ENCODE measurements at places on chromosomes 7 and 10.

DNA sequence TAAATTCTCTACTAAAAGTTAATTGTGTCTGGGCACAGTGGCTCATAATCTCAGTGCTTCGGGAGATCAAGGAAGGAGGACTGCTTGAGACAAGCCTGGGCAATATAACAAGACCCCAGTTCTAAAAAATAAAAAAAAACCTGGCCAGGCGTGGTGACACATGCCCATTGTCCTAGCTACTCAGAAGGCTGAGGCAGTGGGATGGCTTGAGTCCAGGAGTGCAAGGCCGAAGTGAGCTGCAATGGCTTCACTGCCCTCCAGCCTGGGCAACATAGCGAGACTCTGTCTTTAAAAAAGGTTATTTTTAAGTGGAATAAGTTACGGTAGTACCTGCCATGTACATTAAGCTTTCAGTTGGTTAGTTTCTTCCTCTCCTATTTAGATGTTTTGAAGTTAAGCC is 28.9 kb downstream of the CDK14 start:
- DNase-seq = peak; percentile 31

DNA sequence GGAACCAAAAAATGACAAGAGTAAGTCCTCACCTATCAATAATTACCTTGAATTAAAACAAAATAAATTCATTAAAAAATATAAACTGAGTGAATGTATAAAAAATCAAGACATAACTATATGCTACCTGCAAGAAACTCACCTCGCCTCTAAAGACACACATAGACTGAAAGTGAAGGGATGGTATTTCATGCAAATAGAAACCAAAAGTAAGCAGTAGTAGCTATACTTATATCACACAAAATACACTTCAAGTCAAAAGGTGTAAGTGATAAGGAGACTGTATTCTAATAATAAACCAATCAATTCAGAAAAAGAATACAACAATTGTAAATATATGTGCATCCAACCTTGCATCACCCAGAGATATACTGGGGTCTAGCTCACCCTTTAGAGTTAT is 332.6 kb downstream of the SH2D4B start:
- DNase-seq = no peak

DNA sequence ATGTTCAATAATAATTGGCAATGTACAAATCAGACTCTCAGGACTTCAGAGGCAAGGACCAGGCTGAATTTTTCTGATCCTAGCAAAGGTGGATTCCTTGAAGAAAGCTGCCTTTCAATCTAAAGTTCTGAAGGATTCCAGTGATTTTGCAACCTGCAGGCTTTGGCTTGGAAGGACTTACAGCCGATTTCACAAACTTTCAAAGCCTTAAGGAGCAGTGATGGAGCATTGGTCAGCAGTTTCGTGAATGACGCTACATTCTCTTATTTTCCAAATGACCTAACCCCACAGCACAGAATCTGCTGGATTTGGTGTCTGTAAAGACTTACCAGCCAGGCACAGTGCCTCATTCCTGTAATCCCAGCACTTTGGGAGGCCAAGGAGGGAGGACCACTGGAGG is 167.5 kb downstream of the ARHGAP12 start:
- DNase-seq = no peak

- DNase-seq = peak; percentile 85
These were observed 70.6 kb upstream of the PIK3CG start for GRCh38 chr7:106794276-106795083.

DNA sequence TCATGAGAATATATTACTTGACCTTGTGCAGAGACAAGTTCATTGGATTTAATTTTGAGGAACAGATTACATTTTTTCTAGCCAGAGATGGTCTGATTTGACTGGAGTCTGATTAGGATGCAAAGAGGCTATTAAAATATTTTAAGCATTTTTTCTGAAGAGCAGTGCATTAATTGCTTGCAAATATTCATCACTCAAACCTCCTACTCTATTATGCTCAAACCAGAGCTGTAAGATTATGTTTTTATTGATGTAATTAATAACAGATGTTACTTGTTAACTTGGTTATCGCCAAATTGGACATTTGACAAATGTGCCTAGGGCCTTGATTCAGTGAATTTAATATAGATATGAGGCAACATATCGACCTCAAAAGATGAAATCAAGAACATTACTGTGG is 160.9 kb upstream of the SLC13A1 start:
- DNase-seq = peak; percentile 18

GRCh38 chr7:47938574-47939165 is 9.6 kb downstream of the PKD1L1 start:
- no peak for DNase-seq

GRCh38 chr10:25689346-25690100 is 244.5 kb upstream of the MYO3A start:
- DNase-seq = peak; percentile 87

DNA sequence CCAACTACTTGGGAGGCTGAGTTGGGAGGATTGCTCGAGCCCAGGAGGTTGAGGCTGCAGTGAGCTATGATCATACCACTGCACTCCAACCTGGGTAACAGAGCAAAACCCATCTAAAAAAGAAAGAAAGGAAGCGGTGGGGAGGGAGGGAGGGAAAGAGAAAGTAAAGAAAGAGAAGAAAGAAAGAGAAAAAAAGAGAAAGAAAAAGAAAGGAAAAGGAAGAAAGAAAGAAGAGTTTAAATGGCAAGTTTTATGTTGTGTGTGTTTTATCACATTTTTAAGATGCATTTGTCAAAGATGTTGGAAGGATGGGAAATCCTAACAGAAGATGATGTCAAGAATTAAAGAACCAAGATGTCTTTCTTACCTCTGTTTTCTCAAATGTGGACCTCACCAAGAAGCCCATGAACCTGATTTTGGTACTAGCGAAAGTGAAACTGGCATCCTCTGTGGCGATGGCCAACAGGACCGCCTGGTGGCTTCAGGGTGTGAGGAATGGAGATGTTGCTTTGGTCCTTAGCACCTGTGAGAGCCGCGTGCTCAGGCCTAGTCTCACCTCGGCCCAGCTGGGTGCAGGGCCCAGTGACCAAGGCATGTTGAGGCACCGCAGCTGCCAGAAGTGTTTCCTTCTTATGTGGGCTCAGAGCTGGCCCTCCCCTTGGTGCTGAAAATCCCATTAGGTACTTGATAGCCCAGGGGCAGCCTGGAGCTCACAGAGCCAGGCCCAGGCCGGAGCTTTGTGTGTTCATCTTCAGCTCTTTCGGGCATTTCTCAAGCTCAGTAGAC is 9.8 kb downstream of the UCMA start:
- no peak for DNase-seq

- no peak for DNase-seq
These were observed 944.7 kb downstream of the SORCS3 start for GRCh38 chr10:105585753-105586152.

DNA sequence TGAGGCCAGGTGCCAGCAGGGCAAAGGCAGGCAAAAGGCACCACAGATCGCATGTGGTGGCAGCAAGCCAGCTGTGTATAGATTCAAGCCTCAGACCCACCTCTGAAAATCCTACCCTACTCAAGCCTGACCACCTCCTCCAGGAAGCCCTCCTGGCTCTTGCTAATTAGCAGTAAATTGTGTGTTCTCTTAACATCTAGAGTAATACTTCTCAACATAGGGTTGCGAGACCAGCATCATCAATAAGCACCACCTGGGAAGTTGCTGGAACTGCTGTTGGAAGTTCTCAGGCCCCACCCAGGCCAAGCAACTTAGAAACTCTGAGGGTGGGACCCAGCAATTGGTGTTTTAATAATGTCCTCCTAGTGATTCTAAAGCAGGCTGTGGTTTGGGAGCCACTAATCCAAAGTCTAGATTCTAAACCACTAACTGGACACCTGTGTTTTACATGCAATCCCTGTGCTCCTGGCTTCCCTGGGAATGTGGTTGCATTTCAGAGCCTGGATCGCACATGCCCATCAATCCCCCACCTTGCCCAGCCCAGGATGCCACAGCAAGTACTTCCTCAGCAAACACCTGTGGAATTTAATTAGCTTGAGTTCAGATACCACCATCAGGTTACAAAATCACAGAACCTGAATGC is 46.2 kb downstream of the KCNMA1 start:
- no peak for DNase-seq

- no peak for DNase-seq
These were observed 74.2 kb downstream of the EEPD1 start for GRCh38 chr7:36227223-36227622.

DNA sequence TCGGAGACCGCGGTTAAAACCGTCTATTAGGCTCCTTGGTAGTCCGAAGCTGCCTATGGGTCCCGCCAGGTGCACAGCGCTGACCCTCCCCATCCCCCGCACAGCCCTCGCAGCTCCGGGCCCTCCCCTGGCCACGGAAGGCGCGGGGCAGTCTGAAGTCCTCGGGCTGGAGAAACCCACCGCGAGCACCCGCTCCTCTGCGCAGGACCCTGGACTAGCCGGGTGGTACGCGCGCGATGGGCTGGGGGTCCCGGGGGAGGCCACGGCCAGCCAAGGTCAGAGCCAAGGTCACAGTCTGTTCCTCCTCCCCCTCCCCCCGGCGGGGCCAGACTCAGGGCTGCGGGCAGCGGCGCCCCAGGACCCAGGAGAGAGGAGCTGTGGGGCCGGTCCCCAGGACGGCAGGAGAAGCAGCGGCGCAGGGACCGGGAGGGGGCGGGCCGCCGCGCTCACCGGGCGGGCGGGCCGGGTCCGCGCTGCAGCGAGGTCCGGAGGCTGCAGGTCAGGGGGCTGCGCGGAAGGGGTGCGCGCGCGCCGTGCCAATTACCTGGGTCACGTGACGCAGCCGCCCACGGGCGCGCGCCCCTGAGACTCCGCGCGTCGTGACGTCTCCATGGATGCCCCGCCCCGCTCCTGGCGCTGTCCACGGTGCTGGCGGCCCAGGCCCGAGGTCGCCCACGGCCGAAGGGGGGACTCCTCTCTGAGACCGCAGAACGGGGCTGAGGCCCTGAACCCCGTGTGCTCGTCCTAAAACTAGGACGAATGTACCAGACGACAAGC is at the start of gene OGDHL:
TSS of gene OGDHL (minus strand) at position 535 of the 777 bp plus-strand sequence. CDS start 3,731 bp downstream, outside the sequence.
- peak; percentile 91 for DNase-seq

- no peak for DNase-seq
These were observed 15.6 kb upstream of the SH3PXD2A start for GRCh38 chr10:103871006-103871405.

GRCh38 chr7:158018971-158019645 is 568.5 kb downstream of the PTPRN2 start:
- DNase-seq = no peak

DNA sequence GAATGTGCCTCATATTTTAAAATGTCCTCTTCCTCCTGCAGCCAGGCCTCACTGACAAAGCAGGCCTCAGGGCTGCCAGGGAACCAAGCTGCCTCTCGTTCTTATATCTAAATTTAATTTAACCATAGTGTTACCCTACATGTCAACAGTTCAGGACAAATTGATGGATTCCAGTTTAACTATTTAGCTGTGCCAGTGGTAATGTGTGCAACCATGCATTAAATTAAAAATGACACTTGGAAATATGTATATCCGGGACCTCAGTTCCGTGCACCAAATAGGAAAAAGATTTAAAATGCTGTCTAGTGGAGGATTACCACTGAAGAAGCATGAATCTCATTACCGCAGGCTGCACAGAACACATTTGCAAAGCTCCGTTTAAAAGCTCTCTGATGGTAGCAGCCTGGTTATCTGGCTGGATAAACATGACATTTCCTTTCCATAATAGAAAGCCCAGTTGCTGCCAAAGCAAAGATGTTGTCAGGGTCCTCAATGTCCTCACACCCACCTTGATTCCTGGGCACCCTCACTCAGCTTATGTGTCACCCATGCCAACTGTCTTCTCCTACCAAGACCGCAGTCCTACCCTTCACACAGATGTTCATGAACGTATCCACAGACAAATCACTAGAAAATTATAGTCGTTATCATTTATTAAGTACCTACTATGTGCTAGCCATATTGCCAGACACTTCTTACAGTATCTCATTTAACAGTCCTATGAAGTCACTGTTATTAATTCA is 73.3 kb upstream of the FRMD4A start:
- peak; percentile 93 for DNase-seq

DNA sequence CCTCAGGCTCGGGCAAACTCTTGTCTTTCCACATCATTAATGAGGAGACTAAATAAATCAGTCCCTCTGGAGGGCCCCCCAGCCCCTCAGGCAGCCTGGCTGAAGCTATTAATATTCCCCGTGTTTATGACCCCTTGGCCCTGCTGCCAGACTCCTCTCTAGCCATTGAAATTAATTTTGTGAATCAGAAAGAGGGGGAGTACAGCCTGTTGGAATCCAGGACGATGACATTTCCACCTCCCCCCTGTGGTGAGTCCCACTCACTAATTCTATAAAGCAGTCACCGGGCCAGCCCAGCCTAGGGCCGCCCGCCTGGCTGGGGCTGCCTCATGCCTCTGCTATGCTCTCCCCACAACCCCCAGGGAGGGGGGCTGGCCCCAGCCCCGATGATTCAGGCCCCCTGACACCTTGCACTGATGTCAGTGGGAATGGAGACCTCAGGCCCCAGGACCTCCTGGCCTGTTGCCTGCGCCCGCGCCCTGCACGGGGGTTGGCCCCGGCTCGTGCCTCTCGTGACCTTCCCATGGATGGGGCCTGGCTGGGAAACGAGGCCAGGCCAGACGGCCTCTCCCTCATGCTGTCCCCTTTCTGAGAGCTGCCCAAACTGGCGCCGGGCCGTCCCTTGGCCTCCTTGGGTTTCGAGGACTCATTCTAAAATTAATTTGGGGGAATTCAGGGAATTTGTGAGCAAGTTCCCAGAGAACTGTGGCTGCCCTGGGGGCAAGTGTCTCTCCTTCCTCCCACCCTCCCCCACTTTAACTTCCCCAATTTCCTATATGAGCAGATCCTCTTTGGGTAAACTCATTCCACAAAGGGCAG is 34.0 kb downstream of the TMEM270 start:
- DNase-seq = no peak

DNA sequence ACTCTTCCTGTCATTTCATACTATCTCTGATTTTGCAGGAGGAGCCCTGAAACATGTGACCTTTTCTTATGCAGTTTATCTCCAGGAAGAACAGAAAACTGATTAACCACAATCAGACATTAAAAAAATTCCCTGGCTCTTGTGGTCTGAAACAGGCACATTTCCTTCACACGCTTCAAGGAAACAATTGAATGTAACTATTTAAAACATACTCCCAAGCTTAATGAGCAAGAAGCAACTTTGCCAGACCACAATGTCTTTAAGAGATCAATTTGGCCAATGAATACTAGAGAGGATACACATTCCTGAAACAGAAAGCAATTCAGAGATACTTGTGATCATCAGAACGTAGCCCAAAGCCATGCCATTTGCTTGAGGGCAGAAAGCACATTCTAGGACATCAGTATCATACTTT is 65.8 kb downstream of the PIP4K2A start:
- DNase-seq = no peak

DNA sequence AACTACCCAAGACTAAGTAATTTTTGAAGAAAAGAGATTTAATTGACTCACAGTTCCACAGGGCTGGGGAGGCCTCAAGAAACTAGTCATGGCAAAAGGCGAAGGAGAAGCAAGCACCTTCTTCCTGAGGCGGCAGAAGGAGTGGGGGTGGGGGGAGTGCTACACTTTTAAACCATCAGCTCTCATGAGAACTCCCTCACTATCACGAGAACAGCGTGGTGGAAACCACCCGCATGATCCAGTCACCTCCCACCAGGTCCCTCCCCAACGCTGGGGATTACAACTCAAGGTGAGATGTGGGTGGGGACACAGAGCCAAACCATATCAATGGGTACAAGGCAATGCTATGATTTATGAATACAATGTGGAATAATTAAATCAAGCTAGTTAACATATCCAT is 241.9 kb downstream of the PTPRN2 start:
- DNase-seq = no peak
